Femur (tissue), 1 donor: ENCODE measurements at places on chromosomes 3 and 15.

GRCh38 chr3:179898024-179898423 lies 138.7 kb downstream of the PEX5L start:
- DNase-seq = no peak

GRCh38 chr15:79170256-79170664 lies 79.7 kb upstream of the RASGRF1 start:
- DNase-seq = no peak

GRCh38 chr3:129022114-129023007 lies 21.3 kb downstream of the EFCC1 start:
- peak; percentile 73 for DNase-seq

DNA sequence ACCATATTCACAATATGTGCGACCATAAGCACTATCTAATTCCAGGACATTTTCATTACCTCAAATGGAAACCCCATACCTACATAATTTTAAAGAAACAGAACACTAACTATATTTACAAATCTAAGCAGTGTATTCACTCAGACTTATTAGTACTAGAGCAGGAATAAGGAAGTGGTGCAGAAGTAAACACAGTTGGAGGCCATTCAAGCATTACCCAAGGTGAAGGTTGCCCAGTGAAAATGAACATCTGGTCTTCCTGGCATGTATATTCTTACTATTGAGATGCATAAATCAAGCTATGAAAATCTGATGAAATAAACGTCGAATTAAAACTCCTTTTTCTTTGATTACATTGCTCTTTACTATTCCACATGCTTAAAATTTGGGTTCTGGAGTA lies 78.9 kb upstream of the TTC14 start:
- no peak for DNase-seq
